ENCODE measurements at places on chromosomes 2 and 18. TPM values are rescaled to one million over a fixed set of nuclear protein-coding genes. Genes with fewer than 3 reads are reported as not detected.

- peak; percentile 6 for DNase-seq
These were observed 83.0 kb downstream of the ADD2 start for GRCh38 chr2:70684846-70685622.

DNA sequence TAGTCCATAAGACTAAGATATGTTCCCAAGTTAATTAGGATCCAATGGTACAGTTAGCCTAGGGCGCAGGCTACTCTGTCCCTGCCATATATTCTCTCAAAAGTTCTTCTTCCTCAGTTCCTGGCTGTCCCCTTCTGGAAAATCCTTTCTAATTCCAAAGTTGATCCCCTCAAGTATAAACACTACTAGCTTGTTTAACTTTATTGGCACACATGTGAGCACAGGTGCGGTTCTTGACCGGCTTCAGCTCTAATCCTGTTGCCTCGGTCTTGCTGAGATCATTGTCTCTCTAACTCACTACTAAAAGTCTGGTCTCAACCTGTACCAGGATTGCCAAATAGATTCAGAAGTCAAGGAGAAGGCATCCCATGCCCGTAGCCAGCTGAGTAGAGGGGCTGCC is 89.0 kb downstream of the SEMA4F start:
- no peak for DNase-seq

DNA sequence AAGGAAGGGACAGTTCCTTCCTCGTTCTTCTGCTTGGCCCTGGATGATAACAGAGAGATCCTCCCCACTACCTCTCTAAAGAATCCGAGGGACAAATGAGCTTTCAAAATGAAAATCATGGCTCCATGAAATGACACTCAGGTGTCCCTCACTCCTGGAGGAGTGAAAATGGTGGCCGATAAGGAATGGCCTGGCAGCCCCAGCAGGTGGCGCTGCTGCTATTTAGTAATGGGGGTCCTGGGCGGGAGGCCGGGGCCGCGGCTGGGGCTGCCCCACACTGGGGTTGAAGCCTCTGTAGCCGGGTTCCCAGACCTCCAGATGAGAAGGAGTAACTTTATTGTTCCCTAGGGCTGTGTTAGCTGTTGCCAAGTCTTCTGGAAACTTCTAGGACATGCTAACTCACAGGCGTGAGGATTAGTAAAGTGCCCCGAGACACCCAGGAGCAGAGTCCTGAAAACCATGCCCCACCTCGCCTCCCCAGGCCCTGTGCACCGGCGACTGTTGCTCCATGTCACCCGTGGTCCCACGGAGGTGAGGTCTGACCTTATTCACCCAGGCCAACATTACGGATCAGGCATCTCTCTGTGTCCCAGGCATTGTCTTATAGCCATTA is 138.0 kb downstream of the CTIF start:
- DNase-seq, result peak; percentile 85

DNA sequence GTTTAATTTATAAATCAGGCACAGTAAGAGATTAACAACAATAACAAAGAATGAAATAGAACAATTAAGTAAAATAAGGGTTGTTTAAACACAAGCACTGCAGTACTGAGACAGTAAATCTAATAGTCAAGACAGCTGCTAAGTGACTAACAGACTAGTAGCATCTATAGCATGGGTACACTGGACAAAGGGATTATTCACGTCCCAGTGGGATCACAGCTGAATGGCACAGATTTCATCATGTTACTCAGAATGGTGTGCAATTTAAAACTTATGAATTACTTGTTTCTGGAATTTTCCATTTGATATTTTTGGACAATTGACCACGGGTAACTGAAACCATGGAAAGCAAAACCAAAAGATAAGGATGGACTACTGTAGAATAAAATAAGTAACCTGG is 161.9 kb upstream of the DAPL1 start:
- DNase-seq, result no peak

The TMEM163 gene
- 0.45 TPM for total RNA-seq

- no peak for DNase-seq
These were observed 19.5 kb downstream of the UNC80 start for GRCh38 chr2:209791151-209791550.

DNA sequence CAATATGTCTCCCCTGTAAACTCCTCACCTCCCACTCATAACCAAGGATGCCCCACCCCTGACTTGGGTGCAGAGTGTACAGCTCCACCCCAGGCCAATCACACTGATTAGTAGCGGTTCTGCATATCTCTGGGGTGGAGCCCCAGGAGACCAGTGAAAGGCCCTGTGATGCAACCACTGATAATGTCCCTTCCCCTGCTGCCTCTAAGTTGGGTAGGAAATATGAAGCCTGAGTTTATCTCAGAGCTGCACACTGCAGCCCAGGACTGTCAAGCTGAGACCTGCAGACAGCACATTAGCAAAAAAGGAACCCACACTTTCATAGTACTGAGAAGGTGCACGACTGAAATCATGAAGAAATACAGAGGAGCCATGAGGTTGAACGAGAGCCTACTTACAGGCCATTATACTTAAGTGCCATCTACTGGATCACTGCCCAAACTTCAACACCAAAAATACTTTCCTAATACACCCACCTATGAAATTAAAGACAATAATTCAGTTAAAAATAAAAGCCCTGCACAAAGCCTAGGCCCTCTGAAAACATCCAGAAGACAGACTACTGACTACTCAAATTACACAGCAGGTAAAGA is 455.4 kb upstream of the LRRTM4 start:
- DNase-seq, result no peak

The MRPL19 gene
- 48.3 TPM for total RNA-seq

DNA sequence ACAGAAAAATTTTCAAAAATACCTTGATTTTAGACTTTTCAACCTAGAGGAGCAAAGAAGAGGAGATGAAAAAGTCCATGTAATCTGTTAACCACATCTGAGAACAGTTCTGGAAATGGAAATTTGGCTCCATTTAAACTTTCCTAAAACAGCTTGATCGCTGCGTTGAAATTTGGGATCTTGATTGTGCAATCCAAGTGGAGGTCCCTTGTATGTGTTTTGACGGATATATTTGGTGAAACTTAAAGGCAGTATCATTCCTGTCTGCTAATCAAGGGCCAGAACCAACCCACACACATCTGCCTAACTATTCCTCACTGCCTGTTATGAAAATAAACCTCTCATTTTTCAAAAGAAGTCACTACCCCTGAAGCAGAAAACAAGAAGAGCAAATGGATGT is 46.6 kb downstream of the SPATS2L start:
- DNase-seq, result no peak

The SULT1C4 gene
- total RNA-seq, result 12.5 TPM

DNA sequence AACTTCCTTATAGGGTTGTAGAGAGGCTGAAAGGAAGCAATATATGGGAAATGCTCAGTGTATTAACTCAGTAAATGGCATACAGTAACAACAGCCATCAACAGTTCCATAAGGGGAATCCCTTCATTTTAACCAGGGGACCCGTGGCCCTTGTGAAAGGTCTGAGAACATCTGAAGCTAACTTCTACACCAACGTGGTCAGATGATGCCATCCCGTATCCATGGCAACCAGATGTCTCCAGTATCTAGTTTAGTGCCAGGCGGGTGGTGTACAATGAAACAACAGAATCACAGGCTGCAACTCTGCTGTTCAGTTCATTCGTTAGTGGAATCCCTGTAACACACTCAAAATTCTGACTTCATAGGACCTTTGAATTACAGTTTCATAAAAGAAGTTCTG is 162.3 kb downstream of the TGIF1 start:
- peak; percentile 25 for DNase-seq

DNA sequence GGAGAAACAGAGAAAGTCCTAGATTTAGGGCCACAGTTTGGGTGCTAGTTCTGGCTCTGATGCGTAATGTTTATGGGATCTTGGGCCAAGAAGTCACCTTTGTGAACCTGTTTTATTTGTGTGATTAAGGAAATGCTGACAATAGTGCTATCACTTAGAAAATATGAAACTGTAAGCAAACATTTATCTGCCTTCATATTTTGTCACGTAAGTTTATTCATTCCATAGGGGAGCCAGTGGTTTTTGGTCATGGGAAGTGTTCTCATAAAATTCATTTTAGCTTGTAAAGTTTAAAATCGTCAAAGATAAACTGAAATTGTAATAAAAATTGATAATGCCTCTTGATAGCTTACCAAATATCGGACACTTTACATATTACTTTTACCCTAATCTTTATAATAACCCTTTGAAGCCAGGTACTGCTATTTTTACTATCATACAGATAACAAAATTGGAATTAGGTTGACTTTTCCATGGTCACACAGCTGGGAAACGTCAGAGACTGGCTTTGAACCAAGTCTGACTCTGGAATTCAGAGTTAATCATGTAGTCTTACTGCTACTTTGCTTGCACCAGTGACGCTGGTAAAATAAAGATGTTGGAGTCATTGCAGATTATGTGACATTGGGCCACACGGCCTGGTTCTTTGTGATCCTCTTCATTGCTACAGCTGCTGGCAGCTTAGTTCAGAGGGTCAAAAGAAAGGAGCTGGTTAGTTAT is 99.7 kb downstream of the ICA1L start:
- no peak for DNase-seq

DNA sequence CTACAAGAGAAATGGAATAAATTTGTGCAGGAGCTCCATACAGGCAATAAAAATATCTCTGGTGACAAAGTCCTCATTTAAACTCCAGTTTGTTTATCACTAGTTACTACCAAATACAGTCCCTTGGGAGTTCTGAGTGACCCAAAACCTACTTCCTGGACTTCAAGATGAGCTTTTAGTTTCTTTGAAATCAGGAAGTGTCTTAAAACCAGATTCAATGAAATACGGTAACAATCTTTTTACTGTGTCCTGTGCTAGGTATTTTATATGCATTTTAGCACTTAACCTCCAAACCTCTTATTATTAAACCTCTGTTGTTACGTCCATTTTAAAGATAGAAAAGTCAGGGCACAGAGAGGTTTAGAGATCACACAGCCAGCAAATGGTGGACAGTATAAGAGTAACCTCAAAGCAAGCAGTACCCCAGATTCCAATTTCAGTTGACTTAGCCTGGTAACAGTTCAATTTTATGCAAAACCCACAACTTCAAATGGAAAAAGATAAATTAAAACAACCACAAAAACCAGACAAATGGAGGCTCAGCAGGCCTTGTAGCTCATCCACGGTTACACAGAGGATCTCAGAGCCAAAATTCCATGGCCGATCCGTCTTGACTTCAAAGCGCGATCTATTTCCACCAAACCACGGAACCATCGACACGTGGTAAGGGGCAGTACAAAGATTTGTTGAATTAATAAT is 1.3 kb upstream of the KCMF1 start:
- DNase-seq, result no peak

DNA sequence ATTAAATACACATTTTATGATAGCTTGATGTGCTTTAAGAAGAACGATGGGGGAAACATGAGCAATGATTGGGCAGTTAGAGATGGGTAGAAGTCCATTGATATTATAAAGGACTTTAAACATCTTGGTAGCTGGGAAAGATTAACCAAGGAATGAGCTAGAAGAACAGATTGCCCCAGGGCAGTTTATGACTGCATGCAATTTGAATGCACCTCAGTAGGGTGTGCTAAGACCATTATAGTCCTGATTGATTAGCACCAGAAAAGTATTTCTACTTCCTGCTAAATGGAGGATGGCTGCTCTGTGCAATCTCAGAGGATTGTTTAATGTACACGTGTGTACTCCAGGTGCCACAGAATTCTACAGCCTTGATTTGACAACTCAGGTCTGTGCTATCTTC is 641.9 kb downstream of the CNTNAP5 start:
- no peak for DNase-seq

DNA sequence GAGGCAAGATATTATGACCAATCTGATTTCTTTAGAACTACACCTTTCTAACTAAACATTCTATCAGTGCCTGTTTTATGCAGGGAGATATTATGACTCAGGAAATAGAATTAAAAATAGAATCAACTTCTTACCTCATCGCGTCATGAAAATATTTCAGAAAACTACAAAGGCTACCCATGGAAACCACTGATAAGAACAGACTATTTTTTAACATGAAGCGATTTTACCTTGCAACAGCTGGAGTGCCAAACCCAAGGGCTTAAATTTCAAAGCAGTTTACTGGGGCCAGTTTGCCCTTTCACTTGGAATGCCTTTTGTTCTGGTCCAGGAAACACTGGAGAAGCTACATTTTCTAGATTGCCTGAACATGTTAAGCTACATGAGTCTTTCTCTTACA is 304.8 kb upstream of the CCDC68 start:
- no peak for DNase-seq

DNA sequence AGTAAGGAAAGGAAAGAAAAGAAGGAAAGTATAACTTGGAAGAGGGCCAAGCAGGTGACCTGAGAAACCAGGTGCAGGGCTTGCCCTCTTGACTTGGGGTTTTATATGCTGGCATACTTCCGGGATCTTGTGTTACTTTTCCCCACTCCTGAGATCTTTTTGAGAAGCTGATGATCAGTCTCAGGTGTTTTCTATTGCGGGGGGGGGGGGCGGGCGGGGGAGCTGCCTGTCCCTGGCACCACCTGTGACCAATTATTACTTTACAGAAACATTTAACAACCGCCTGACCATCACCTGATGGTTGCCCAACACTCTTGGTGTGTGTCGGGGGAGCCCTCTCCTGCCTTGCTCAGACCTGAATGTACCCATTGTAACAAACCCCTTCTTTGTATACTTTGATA is 6.9 kb upstream of the CASP10 start:
- DNase-seq, result no peak

GRCh38 chr2:13018490-13018889 is 301.8 kb downstream of the TRIB2 start:
- no peak for DNase-seq

The LTBP1 gene
- 48.9 TPM for total RNA-seq

The IL1B gene
- 23.6 TPM for total RNA-seq

DNA sequence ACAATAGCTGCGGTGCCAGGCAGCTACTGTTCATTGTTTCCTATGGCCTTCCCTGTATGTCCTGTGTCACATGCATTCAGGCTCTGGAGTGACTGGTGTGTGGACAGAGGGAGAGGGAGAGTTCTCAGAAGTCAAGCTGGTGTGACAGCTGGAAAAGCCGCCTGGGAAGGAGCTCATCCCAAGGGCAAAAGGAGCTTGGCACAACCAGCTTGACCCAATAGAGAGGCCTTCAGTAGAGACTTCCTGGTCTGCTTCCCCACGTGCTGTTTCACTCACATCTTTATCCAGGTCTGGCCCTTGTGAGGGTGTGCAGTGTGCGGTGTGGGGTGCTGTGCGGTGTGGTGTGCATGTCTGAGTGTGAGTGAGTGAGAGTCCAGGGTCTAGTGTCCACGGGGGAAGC is 11.1 kb upstream of the NT5DC4 start:
- no peak for DNase-seq

DNA sequence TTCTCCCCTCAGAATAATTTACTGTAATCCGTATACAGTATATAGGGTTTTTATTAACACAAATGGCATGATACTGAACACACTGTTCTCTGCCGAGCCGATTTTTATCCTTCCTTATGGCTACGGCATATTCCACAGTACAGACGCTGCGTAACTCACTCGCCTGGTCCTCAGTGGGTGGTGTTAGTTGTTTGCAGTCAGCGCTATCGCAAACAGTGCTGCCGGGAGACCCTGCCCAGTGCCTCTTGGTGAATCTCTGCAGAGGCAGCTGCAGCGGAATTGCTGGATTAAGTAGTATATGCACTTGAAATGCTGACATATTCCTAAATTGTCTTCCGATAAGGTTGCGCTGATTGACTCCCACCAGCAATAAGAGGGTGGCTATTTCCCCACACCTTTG is 73.9 kb downstream of the MARCO start:
- no peak for DNase-seq

- no peak for DNase-seq
These were observed 64.1 kb upstream of the RAPGEF4 start for GRCh38 chr2:172671501-172671900.

- no peak for DNase-seq
These were observed 16.3 kb downstream of the GKN2 start for GRCh38 chr2:68936427-68936826.

GRCh38 chr2:129479892-129480291 is 499.6 kb upstream of the RAB6C start:
- DNase-seq, result no peak
